Hair follicle dermal papilla cell (primary cell): ENCODE measurements at places on chromosomes 4 and X. TPM values are rescaled to one million over a fixed set of nuclear protein-coding genes. Genes with fewer than 3 reads are reported as not detected.

Gene ENPP6
- total RNA-seq, result not detected in 2 replicates

Gene TACR3
- total RNA-seq, result under 0.01 TPM in 1 of 2 replicates, not detected in the other

Gene FIP1L1
- total RNA-seq, result 78.9 and 98.3 TPM in 2 replicates

Gene DGKK
- not detected in 2 replicates for total RNA-seq

Gene PGAM4
- total RNA-seq, result not detected in 2 replicates

Gene SULT1B1
- under 0.01 and 0.12 TPM in 2 replicates for total RNA-seq

Gene SOWAHD
- total RNA-seq, result 0.49 and 0.97 TPM in 2 replicates

Gene MBTPS2
- 8.0 TPM in 2 replicates for total RNA-seq

Gene TLR8
- total RNA-seq, result not detected in 2 replicates

Gene RNF212
- total RNA-seq, result 1.6 and 3.4 TPM in 2 replicates

Gene TEX13C
- total RNA-seq, result not detected in 2 replicates

Gene SMARCA1
- total RNA-seq, result 53.9 and 60.5 TPM in 2 replicates

Gene BRS3
- total RNA-seq, result not detected in 2 replicates

Gene SOWAHB
- 0.16 and 0.36 TPM in 2 replicates for total RNA-seq

Gene TSPAN6
- 23.7 and 26.0 TPM in 2 replicates for total RNA-seq

Gene RUFY3
- total RNA-seq, result 61.0 and 68.5 TPM in 2 replicates

Gene PDGFRA
- total RNA-seq, result 519 and 737 TPM in 2 replicates

Gene TMSB15C
- total RNA-seq, result 1.9 and 2.9 TPM in 2 replicates

Gene AFF2
- 0.97 and 2.4 TPM in 2 replicates for total RNA-seq
